ENCODE measurements at places on chromosomes 11 and 22. TPM values are rescaled to one million over a fixed set of nuclear protein-coding genes. Genes with fewer than 3 reads are reported as not detected.

DNA sequence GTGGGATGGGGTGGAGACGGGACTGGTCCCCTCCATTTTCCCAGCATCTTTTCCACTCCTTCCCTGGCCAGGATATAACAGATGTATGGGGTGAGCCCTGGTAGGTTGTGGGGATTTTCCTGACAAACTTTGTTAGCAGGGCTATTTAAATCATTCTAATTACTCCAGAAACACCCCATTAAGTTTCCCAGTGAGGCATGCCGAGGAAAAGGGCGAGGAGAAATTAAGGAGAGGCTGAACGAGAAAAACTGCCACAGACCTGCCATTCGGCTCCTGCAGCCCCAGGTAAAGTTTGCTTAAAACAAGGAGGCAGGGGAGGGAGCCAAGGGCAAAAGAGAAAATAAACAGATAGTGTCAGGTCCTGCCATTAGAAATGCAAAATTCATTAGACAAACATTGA lies 428.2 kb downstream of the BUD13 start:
- H3K27ac ChIP-seq = no peak overlapping the region
- no peak for DNase-seq

- H3K4me3 ChIP-seq = no peak overlapping the region
- H3K36me3 ChIP-seq = peaks cover 84% of the 10 kb centered on the region
- no peak for DNase-seq
- H3K4me1 ChIP-seq = peaks cover 82% of the 10 kb centered on the region
These were observed 49.0 kb downstream of the CD44 start for GRCh38 chr11:35187996-35188395.

DNA sequence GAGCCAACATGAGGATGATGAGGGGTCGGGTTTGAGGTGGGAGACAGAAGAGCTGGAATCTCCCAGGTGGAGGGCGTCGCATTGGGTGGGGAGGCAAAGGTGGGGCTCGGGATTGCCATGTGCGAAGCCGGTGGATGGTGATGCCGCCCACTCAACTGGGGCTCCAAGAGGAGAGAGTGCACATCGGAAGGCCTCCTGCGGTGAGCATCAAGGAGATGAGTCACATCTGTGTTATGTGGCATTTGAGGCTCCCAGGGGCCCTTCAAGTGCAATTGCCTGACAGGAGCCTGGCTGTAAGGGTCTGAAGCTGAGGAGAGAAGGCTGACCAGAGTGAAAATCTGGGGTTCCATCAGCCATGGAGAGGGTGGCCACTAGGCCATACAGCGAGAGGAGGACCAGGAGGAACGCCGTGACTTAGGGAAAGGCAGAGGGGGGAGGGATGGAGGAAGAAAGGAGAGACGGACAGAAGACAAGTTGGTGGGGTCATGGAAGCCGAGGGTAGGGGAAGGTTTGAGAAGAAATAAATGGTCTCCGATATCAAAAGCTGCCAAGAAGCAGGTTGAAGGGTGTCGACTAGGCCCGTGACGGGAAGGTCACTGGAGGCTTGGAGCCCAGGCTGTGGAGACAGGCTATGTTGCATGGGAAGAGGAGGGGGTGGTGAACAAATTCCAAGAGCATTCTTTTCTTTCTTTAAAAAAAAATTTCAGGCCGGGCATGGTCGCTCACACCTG lies 21.3 kb downstream of the RASD2 start:
- peak; percentile 44 for DNase-seq
- H3K27ac ChIP-seq = no peak overlapping the region
- H3K27me3 ChIP-seq = peaks cover 12% of the 10 kb centered on the region
- H3K4me1 ChIP-seq = peaks cover 7% of the 10 kb centered on the region

- H3K27ac ChIP-seq = no peak overlapping the region
- H3K4me1 ChIP-seq = peaks cover 21% of the 10 kb centered on the region
- peaks cover 32% of the 10 kb centered on the region for H3K27me3 ChIP-seq
- no peaks in the 10 kb centered on the region for H3K36me3 ChIP-seq
- DNase-seq = no peak
- peak overlapping the region; percentile 52 for H3K4me3 ChIP-seq
These were observed 587 bp downstream of the MYRF start for GRCh38 chr11:61752925-61753521.

- H3K36me3 ChIP-seq = peaks cover 78% of the 10 kb centered on the region
- no peak overlapping the region for H3K4me3 ChIP-seq
- H3K27me3 ChIP-seq = no peaks in the 10 kb centered on the region
- H3K27ac ChIP-seq = no peak overlapping the region
These were observed 17.0 kb downstream of the NCR3LG1 start for GRCh38 chr11:17368551-17368950.

GRCh38 chr11:45319077-45319476 lies 32.9 kb upstream of the SYT13 start:
- no peaks in the 10 kb centered on the region for H3K4me1 ChIP-seq
- no peaks in the 10 kb centered on the region for H3K36me3 ChIP-seq
- DNase-seq = peak; percentile 25
- no peak overlapping the region for H3K27ac ChIP-seq
- no peak overlapping the region for H3K4me3 ChIP-seq
- peaks cover 10% of the 10 kb centered on the region for H3K27me3 ChIP-seq

DNA sequence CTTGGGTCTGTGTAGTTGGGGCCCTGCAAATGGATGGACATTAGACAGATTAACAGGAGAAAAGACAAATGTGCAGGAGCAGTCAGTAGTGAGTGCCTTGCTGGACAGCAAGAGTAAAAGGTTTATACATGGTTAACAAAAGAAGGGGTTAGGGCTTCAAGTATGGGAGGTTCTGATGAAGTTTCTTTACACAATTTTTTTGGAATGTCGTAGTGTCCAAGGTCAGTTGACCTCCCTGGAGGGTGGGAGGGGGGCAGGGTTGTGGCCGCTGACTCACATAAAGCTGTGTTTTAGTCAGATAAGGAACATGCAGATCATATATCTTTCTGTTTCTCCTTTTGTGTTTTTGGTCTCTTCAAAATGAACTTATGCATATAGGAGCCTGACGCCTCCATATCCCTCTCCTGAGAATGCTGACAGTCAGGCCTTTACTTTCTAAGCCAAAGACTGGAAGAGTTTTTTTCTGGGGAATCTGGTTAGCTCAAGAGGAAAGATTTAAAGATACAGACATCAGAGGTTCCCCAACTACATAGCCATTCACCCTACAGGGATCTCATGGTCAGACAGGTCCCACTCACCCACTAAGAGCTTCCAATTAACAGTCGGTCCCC lies 134.3 kb downstream of the NECTIN1 start:
- H3K27ac ChIP-seq = no peak overlapping the region
- peaks cover 5% of the 10 kb centered on the region for H3K27me3 ChIP-seq
- H3K4me3 ChIP-seq = no peak overlapping the region
- H3K36me3 ChIP-seq = no peaks in the 10 kb centered on the region

DNA sequence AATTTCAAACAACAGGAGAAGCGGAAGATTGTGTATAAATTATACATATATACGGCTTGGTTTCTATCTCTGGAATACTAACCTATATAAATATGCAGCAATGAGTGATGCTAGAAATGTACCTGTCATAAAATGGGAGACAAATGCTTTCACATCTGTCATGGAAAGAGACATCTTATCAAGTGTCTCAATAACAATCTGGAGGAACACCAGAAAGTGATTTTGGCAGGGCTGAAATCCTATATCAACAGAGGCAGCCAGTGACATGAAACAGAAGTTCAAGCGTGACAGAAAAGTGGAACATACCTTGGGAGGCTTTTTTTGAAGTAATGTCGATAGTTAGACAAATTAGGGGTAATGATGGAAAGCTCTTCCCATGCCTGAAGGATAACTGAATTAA lies 834.6 kb downstream of the JRKL start:
- no peak overlapping the region for H3K4me3 ChIP-seq
- no peaks in the 10 kb centered on the region for H3K27me3 ChIP-seq
- no peaks in the 10 kb centered on the region for H3K36me3 ChIP-seq

OR5AK2 gene
- total RNA-seq = not detected

GLYAT gene
- not detected for total RNA-seq

THOC5 gene
- total RNA-seq = 57.3 TPM

Data from activated CD8-positive, alpha-beta T cell treated with anti-CD3 and anti-CD28 coated beads for 36 hours (primary cell).